ENCODE measurements at places on chromosomes 7 and 10.

DNA sequence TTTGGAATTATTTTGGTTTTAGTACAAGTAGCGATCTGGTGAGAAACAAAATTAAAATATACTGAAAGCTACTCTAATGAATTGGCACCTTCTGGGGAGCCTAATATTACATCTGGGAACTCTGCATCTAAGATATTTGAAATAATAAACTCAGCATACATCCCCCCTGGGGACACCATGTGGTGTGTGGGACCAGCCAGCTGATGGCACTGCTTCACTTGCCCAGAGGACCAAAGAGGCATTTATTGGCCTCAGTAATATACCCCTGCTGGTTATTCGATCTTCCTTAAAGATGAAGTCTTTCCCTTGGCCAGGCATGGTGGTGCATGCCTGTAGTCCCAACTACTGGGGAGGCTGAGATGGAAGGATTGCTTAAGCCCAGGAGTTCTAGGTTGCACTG, 195.1 kb upstream of the AUTS2 start:
- no peak for DNase-seq

DNA sequence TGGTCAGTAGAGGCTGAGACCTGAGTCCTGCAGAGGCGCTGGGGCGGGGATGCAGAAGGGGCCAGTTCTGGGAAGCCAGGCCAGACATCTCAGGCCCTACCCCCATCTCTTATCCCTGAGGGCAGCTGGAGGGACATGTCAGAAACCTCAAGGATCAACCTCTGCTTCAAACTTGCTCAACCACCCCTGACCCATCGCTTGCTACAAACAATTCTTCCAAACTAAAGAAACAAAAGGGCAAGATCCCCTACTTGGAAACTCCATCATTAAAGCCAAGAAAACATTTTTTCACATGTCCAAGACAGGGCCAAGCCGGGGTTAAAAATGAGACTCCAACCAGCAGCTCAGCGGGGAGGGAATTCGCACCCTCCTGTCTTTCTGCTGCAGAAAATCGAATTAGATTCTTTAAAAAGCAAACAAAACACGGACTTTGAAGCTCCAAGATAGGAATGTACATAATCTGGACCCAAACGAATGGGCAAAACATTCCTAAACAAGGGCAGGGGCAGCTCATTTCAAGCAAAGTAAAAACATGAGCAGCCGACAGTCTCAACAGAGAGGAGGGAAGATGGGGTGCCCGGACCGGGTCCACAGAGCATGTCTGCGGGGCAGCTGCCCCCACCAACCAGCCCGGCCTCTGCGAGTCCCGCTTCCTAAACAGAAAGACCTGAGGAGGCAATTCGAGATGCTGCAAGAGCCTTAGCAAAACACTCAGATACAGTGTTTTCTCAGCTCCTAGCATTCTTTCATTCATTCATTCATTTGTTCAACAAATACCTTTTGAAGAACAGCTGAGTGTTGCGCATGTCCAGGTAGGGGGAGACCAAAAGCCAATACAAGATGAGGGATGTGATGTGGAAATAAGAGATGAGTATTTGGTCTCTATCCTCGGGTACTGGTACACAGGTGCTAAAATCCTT, 44.8 kb downstream of the CHST15 start:
- no peak for DNase-seq

GRCh38 chr10:132373241-132373955, 23.6 kb upstream of the PWWP2B start:
- DNase-seq = no peak

DNA sequence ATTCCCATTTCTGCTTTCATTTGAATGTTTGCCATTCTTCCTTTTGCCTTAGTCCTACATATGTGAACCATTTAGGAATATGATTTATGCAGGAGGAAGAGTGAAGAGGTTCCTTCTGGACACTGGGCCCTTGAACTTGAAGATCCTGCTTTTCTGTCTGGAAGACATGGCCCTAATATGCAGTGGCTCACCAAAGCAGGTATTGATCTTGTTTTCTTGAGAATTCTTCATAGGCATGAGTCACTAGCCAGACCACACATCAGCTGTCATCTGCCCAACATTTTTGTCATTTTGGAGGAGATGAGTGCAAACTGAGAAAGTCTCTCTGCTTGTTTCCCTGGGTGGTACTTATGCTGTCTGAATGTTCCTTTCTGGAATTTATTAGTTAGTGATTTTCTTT, 382.6 kb downstream of the LRMDA start:
- no peak for DNase-seq

DNA sequence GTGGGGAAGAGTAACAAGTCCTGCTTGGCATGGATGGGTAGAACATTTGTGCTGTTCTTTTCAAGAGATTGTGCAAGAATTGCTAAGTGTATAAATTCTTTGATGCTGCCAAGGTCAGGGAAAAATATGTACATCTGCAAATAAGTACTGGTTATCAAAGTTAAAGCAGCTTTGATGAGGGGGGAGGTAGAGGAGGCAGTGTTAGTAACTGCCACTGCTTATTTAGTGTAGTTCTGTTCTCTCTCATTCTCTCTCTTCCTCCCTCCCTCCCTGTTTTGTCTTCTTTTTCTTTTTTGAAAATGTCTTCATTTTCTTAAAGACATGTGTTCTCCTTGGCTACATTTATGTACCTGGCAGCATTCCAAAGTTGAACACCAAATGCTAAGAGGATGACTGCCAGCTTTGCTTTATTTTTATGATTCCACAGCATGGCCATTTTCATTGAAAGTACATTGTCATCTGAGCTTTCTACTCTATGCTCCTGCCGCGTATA, 18.6 kb downstream of the CACNB2 start:
- DNase-seq = no peak

DNA sequence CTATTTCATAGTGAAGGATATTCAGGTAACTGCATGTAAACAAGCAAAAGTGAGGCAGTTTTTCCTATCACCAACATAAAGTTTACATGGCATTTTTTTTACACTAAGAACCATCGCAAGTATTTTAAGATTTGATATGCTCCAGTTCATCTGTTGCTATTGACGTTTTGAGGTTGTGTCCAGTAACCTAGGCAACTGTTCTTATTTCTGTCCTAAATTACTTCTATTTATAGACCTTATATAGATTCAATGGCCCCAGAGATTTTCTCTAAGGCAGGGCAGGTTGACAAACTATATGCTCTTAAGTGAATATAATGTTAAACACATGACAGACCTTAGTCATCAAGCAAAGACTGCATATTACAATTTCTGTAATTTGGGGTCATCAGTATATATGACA, 830.2 kb upstream of the LRRTM3 start:
- DNase-seq = no peak

DNA sequence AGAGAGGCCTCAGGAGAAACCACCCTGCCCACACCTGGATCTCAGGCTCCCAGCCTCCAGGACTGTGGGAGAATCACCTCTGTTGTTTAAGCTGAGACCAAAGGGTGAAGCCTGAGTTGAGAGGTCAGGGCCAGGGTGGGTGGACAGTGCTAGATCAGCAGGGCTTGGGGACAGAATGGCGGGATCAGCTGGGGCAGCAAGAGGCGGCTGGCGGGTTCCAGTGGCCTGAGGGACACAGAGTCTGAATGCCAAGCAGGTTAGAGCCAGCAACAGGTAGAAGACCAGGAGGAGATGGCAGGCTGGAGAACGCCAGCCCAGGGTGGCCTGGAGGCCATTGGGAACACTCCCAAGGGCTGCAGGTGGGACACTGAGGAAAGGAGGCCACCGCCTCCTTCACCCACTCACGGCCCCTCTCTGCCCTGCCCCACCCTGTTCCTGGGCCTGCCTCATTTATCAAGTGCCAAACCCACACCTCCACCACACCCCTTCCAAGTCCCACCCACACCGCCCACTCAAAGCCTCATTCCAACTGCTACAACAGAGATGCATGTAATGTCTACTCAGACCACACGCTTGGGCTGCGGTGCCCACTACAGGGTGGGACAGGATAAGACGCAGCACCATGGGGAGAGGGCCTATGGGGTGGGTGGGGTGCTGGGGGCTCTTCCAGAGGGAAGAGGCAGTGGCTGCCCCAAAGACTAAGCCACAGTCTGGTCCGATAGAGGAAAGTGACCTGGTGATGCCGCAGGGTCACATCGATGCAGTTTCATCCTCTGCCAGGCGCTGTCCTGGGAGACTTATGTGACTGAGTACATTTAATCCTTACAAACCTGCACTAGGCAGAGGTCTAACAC, 173.9 kb downstream of the TNS3 start:
- no peak for DNase-seq
